ENCODE measurements at places on chromosomes 11 and 22.
A peak's percentile ranks its signal among the peaks of the same experiment; 100 is the strongest.

- no peak for DNase-seq
These were observed 162.3 kb downstream of the FBXO7 start for GRCh38 chr22:32636884-32637283.

GRCh38 chr11:69662021-69662698 lies 13.0 kb downstream of the LTO1 start:
- DNase-seq: no peak

DNA sequence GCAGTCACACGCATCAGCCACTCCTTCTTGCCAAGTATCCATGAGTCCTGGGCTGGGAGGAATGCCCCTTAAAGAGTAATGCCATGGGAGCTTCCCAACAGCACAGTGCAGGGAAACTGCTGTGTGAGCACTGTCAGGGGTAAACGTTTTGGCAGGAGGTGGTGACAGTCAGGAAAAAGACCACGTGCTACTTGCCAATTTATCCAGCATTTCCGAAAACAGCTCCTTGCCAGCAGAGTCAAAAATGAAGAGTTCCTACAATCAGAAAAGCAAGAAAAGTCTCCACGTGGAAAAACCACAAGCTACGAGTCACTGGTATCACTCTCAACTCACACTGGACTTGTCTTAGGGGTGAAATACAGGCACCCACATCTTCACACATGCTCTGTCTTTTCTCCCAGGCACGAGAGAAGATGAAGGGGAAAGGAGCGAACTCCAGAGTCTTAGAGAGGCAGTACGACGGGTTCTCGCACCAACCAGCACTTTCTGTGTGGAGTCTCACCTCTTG lies 9.9 kb downstream of the IFT27 start:
- DNase-seq: no peak

GRCh38 chr11:69914286-69915150 lies 95.3 kb upstream of the FGF3 start:
- DNase-seq: no peak

- DNase-seq: no peak
These were observed 134.2 kb downstream of the STK33 start for GRCh38 chr11:8459711-8460399.

DNA sequence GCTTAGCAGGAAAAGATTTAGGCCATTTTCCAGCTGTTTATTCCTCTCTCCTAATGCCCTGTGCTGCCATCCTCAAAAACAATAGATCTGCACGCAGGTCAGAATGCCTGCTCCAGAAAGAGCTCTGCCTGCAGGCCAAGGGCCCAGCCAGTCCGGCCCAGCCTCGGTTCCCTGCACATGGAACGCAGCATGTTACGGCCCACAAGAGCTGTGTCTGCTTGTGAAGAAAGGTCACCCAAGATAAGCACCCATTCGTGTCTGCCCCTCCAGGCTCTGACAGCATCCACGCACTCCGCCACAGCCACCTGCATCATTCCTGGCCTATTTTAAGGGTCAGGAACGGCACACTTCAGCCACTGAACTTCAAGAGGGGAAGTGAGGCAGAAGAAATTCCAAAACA lies 152.2 kb downstream of the SPATA19 start:
- no peak for DNase-seq

GRCh38 chr11:75189911-75190310 lies 39.0 kb downstream of the SLCO2B1 start:
- no peak for DNase-seq

GRCh38 chr22:44885806-44886360 lies 123.9 kb downstream of the PHF21B start:
- no peak for DNase-seq

DNA sequence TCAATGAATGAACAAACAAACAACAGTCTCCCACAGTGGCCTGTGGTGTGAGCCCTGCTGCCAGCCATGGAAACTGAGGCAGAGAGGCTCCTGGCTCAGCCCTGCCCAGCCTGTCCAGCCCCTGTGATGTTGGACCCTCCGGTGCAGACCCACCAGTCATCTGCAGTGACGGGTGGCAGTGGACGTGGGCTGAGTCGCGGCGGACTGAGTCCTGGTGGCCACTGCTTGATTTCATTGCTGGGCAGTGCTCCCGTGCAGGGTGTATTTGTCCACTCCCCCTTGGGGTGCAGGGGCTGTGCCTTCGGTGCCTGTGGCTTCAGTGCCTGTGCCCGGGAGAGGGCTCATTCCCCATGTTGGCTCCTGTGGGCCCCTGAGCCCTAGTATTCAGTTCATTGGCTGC lies 31.9 kb upstream of the MUC5AC start:
- DNase-seq: no peak

DNA sequence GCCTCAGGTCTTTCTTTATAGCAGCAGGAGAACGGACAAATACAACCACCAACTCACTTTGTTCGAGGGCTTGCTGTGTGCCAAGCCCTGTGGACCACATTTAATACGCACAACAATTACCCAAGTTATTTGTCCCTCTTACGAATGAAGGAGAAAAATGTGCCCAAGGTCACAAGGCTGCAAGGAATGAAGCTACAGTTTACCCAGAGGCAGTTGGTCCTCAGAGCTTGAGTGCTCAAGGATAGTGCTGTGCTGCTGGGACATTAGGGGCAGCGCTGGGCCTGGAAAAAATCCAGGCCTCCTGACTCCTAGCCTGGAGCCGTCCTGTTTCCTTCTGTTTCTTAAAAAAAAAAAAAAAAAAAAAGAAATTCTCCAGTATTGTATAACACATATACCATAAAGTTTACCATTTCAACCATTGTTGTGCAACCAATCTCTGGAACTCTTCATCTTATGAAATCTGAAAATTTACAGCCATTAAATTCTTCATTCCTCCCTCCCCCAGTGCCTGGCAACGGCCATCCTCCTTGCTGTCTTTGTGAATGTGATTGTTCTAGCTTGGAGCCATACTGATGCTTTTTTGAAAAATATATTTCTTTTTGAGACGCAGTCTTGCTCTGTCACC lies 1.0 kb upstream of the C11orf86 start:
- DNase-seq: no peak

GRCh38 chr11:13210424-13210823 lies 67.2 kb upstream of the BMAL1 start:
- DNase-seq: peak; percentile 71

DNA sequence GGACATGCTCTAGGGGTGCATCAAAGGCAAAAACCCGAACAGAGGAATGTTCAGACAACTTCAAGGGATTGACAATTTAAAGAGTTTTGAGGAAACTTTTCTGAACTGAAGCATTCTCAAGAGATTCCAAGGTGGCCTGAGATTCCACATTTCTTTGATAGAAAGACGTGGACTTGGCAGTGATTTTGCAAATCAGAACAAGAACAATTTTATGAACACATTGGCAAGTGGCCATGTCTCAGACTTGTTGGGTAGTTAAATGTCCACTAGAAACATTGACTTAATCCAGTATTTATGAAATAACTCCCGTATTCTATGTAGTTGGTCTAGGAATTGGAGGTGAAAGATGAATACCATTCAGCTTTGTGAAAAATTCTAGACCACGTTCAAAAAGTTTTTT lies 13.8 kb downstream of the NCAM1 start:
- DNase-seq: no peak

DNA sequence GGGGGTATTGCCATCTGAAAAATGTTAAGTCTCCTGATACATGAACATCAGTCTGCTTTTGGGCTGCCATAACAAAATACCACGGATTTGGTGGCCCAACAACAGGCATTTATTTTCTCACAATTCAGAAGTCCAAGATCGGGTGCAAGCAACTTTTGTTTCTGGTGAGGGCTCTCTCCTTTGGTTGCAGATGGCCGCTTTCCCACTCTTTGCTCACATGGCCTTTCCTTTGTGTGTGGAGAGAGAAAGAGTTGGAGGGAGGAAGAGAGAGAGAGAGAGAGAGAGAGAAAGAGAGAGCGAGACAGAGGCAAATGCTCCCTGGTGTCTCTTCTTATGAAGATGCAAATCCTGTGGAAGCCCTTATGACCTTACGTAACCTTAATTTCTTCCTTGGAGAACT lies 2.5 kb upstream of the KRTAP5-2 start:
- no peak for DNase-seq

GRCh38 chr11:109933126-109933525 lies 160.1 kb upstream of the ZC3H12C start:
- DNase-seq: no peak

DNA sequence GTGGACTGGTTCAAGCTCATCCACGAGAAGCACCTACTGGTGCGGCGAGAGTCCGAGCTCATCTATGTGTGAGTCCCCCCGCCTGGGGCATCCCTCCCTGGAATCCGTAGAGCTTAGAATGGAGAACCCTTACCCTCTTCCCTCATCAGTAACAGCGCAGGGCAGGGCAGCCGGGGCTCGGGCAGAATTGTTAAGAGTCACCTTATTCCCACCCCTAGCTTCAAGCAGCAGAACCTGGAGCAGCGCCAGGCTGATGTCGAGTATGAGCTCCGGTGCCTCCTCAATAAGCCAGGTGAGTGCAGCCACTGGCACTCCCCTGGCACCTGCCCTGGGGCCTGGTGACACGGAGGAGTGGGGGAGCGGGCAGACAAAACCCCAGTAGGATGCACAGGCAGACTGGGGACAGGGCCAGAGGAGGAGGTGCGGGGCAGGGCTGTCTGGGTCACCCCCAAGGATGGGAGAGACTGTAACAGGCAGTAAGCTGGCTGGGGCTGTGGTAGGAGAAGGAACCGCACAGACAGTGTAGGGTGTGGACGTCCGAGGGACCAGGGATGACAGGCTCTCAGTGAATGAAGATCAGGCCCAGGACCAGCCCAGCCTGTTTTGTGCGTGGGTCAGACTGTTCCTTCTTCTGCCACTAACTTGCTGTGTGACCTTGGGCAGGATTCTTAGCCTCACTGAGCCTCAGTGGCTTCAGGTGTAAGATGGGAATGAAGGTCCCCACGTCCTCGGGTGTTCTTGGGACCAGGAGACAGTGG lies 20.4 kb downstream of the C22orf23 start:
- no peak for DNase-seq

Data from NCI-H2081 (cell line).